ENCODE measurements at places on chromosomes 7 and 10.

GRCh38 chr10:33428682-33429081 lies 94.2 kb upstream of the NRP1 start:
- DNase-seq: no peak

DNA sequence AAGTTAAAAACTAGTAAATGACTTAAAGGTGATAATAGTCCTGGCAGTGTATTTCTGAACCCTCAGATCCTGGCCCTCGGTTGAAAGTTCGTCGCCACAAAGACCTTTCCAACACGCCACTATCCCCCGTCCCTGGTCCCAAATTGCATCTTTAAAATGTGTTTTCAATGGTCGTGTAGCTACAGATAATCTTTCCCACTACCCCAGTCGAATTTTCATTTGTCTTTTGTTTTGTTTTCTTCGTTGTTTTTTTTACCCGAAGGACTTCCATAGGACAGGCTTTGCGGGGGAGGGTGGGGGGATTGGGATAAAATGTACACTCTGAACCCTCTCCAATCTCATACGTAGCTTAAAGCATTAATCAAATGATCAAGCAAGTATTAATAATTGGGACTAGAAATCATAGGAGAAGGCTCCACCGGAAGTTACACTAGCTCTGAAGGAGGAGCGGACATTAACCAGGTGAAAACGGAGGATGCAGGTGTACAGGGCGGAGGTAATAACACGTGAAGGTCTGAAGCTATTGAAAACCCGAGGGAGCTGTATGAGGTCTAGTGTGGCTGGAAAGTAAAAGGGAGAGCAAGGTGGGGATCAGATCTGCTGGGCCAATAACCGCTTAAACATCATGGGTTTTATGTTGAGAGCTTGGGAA lies 32.8 kb upstream of the PHF14 start:
- DNase-seq: no peak

DNA sequence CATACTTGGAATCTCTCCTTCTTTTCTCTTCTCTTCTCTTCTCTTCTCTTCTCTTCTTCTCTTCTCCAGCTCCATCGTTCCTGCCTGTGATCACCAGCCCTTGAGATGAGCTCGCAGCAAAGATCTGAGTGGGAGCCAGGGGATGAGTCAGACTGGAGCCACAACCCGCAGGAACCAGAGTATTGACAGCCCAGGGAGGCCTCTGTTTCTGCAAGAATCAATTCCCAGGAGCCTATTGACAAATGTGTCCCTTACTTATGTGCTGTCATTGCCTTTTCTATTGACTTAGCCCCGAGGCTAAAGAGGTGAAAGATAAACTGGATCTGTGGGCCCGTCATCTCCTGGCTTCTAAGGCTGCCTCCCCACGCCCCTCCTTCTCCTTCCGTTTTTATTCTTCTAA lies 13.1 kb upstream of the HABP2 start:
- no peak for DNase-seq

DNA sequence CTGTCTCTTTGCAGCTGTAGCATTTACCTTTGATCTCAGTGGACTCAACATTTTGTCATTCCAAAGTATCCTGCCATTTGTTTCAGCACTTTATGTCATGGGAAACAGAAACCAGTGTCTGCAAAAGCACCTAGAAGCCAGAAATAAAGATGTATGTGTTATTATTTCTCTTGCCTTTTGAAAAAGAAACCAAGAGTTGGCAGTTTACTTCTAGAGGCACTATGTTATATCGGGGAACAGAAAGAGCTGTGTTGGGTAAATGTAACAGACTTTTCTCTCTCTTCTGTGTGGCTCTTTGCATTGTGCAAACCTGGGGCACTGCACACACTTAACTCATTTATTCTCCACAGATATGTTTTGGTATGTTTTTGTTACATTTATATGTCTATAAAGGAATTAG lies 36.7 kb downstream of the ZNF138 start:
- DNase-seq: no peak

DNA sequence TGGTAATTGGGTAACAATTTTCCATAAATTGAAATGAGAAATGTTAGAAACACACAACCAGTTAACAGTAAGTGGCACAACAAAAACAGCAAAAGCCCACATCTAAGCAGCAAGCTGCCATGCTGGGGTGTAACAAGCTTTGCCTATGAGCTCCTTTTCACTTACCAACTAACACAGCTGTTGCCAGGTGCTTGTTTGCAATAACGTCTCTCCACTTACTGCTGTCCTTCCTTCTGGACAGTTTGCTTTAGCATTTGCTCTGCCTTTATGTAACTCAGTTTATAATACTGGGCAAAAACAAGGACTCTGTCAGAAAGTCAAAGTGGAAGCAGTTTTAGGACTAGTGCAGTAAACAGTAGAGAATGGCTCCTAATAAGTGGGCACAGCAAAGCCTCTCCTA lies 740.9 kb downstream of the POM121L12 start:
- no peak for DNase-seq

- no peak for DNase-seq
These were observed 168.5 kb downstream of the NOC3L start for GRCh38 chr10:94194256-94194655.

- no peak for DNase-seq
These were observed 121.8 kb downstream of the UBE2H start for GRCh38 chr7:129830949-129831348.

GRCh38 chr7:84113286-84113685 lies 81.3 kb downstream of the SEMA3A start:
- DNase-seq: no peak

GRCh38 chr7:55274156-55274555 lies 91.0 kb upstream of the LANCL2 start:
- DNase-seq: no peak

- DNase-seq: no peak
These were observed 72.3 kb downstream of the TLL2 start for GRCh38 chr10:96441322-96441885.

GRCh38 chr7:148374396-148375259 lies 215.9 kb upstream of the C7orf33 start:
- no peak for DNase-seq

GRCh38 chr7:43851805-43852204 lies 17.5 kb downstream of the MRPS24 start:
- no peak for DNase-seq

DNA sequence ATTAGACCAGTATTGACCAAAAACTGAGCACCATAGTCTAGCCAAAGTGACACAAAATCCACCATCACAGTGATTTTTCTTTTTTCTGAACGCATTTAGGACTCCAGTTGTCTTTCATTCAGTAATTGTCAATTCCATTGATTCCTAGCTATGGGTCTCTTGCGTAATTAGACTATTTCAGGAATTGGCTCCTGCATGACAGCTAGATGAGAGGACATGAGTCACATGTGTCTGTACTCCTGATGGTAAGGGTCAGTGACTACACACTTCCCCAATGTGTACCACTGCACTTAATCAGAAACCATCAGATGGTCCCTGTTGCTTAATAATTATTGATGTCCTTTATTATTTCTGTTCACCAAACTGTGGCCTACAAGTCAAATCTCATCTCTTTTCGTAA lies 469.5 kb downstream of the POM121L12 start:
- DNase-seq: no peak

GRCh38 chr10:76643511-76643911 lies 994.1 kb downstream of the KCNMA1 start:
- no peak for DNase-seq

GRCh38 chr10:51325649-51326048 lies 251.4 kb downstream of the PRKG1 start:
- DNase-seq: no peak

GRCh38 chr7:83276250-83276649 lies 113.6 kb upstream of the PCLO start:
- DNase-seq: no peak

- DNase-seq: no peak
These were observed 256.9 kb upstream of the TPK1 start for GRCh38 chr7:145092766-145093165.

DNA sequence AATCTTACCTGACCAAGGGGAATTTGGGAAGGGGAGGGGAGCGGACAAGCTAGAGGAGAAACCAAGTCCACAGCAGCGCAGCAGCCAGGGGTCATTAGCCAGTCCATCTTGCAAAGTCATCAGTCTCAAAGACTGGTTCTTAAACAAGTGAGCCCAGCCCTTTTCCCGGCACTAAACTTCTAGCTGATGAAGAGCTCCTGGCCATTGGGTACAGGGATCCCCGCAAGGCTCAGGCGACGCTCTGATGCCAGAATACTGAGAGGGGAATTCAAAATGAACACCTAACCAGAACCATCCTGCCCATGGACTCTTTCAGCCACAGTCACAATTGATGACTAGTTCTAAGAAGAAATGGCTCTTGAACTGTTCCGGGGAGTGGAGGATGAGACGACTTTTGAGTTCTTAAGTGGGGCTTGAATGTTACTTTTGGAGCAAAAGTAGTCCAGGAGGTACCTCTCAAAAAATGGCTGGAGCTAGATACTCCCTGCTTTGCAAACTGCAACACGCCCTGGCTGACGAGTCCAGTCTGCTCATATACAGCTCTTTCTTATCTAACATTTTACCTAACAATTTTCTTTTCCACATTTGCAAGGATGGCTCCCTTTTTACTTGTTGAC lies 2.5 kb upstream of the TWIST1 start:
- no peak for DNase-seq

GRCh38 chr10:84525120-84525806 lies 196.9 kb downstream of the CCSER2 start:
- DNase-seq: no peak

GRCh38 chr7:142646386-142647140 lies 102.7 kb upstream of the PRSS1 start:
- no peak for DNase-seq

DNA sequence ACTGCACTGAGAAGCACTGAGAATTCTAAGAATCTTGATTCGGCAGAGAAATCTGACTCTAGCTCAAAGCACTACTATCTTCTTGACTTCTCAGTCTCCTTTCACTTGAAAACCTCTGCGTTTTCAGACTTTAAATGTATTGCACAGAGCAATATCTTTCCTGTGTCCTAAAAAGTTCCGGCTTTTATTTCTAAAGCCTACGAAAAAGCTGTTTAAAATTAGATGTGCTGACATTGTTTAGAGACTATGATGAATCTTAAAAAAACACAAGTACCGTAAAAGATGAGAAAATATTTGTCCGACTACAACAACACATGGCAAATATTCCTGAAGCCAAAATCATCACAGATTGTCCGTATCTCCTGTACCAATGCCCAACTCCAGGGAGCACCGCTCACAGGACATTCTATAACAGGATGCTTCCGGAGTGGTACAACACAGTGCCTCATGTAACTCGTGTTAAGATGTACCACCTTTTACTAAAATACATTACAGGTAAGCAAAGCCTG lies 136.9 kb downstream of the CUBN start:
- no peak for DNase-seq

- no peak for DNase-seq
These were observed 34.7 kb downstream of the WAPL start for GRCh38 chr10:86486856-86487255.

- no peak for DNase-seq
These were observed 119.0 kb upstream of the PPP2R2D start for GRCh38 chr10:131781791-131782190.

GRCh38 chr7:40186586-40186985 lies 51.8 kb downstream of the SUGCT start:
- no peak for DNase-seq

DNA sequence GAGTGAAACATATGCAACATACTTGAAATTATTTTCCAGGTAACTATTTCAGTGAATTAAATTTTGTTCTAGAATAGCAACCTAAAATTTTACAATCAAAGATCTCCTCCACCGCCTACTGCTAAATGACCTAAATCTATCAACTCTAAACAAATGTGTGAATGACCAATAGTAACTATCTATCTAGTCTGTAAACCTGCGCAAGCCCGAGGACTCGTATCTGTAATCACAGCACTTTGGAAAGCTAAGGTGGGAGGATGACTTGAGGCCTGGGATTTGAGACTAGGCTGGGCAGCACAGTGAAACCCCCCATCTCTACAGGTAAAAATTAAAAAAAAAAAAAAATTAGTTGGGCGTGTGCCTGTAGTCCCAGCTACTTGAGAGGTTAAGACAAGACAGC lies 83.0 kb downstream of the NEBL start:
- no peak for DNase-seq

GRCh38 chr7:25694699-25695098 lies 457.3 kb upstream of the NFE2L3 start:
- DNase-seq: no peak

DNA sequence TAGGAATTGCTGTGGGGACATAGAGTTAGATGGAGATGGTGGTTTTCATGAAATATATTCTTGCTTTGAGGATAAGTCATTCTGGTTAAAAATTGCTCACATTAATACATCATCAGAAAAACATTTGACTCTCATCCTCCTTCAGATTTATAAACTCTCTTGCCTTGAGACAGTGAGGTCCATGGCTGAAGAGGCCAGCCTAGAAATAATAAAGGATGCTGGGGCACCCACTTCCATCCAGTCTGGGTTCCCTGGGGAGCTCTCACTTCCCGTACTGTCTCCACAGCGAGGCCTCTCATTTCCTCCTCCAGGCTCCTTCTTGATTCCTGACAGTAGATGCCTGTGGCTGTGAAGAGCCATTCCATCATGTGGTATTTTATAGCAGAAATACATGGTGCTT lies 73.3 kb upstream of the PRKG1 start:
- DNase-seq: no peak

- DNase-seq: no peak
These were observed 24.9 kb downstream of the BEND7 start for GRCh38 chr10:13503745-13504463.

- no peak for DNase-seq
These were observed 124.5 kb downstream of the C10orf105 start for GRCh38 chr10:71594934-71595571.

DNA sequence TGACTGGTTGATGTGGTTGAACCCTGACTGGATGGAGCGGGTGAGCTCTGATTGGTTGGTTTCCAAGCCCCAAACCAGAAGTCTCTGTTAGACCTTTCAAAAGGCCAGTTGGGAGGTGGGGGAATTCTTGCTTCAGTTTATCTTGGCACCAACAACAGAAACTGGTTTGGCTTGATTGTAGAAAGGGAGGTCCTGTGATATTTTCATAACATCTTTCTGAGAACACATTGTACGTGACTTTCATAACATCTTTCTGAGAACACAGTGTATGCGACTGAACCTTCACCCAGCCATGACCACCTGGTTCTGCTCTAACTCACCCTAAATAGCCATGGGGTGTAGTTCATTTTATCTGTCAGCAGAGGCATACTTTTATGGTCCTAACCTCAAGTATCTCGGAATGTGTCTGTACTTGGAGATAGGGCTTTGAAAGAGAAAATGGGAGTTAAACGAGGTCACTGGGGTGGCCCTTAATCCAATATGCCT lies 88.3 kb downstream of the GALNT17 start:
- no peak for DNase-seq

DNA sequence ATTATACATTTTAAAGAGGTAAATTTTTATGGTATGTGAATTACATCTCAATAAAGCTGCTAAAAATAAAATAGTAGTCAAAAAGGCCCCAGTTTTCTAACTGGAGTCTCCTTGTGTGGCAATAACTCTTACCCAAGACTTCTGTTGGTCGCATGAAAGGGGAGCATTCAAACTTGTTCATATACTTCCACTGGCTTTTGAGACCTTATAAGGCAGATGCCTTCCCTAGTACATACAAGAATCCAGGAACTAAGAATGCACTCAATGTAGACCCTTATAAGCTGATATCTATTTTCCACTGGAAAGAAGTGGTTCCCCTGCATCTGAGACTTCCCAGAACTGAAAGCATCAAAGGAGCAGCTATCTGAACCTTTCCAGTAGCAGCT lies 13.0 kb downstream of the BCAP29 start:
- DNase-seq: no peak

Measured in activated gamma-delta T cell treated with anti-CD3 and anti-CD28 coated beads, Interleukin-2, amount 50 U/mL, for 16 hours (primary cell).